ENCODE measurements at places on chromosomes 4 and X.

DNA sequence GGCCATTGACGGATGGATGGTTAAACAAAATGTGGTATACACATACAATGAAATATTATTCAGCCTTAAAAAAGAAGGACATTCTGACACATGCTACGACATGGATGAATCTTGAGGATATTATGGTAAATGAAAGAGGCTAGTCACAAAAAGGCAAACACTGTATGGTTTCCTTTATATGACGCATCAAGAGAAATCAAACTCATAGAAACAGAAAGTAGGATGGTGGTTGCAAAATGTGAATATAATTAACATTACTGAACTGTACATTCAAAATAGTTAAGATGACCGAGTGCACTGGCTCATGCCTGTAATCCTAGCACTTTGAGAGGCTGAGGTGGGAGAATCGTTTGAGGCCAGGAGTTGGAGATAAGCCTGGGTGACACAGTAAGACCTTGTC is 9.5 kb upstream of the CASK start:
- no peak for DNase-seq

DNA sequence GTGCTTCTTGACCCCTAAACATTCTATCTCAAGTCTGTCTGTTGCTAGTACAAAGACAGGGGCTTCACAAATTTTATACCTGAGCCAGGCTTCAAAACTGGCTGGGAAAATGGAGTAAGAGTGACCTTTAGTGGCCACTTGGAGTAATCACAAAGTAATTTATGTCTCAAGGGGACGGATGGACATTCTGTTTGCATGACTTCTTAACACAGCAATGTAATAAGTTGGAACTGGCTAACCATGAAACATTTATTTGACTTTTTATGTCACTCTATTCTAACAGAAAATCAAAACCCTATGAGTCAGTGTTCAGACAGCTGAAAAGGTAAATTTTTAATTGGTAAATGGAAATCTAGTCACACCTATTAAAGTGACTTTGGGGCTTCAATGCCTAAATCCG is 600.6 kb downstream of the ANKRD50 start:
- DNase-seq = no peak

- DNase-seq = no peak
These were observed 115.9 kb upstream of the PDLIM3 start for GRCh38 chr4:185651137-185651677.

DNA sequence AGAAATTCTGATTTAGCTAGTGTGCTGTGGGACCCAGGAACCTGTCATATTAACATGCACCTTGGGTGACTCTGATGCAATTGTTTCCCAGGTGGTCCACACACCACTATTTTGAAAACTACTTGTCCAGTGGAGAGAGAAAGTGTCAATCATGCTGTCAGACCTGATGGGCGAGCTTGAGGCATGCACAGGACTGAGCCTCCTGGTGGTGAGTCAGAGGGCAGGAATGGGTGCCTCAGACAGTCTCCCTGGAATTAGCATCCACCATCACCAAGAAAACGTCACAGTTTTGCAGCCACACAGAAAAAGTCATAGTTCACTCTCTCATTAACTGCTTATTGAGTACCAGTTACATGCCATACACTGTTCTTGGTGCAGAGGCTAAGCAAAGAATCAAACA is 181.8 kb upstream of the MAOA start:
- DNase-seq = no peak

DNA sequence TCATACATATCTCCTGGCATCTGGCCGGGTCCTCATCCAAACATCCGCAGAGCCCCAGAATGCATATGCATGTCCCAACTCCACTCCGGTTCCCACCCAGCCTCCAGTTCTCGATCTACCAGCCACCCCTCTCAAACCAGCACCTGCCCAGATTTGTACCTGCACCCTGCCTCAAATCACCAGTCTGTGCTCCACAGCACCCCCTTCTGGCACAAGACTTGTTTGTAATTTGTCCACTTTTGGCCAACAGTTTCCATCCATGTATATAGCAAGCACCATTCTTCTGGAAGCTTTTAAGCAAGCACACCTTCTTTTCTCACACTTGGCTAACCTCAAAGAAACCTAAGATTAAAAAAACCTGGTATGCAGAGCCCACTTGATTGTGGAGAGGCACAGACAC is 644.1 kb downstream of the MID1IP1 start:
- no peak for DNase-seq

GRCh38 chrX:132217203-132218073 is 1.8 kb downstream of the RAP2C start:
- peak; percentile 48 for DNase-seq

DNA sequence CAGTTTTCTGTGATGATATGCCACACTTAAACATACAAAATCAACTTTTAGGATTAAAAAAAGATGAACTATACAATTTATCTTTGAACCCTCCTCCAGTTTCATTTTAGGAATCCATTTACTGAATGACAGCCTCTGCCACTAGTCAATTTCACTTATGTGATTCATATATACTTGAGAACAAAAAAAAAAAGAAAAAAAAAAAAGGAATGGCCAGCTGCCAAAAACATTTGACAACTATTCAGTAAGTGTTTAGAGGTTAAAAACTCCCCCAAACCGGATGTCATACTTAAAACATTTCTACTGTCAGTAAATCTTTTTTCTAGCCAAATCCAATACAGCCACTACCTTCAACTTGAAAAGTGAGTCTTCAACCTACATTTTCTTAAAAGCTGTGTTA is 266.7 kb upstream of the MAGEB2 start:
- DNase-seq = no peak

GRCh38 chr4:99190336-99190735 is 28.7 kb downstream of the ADH6 start:
- no peak for DNase-seq

DNA sequence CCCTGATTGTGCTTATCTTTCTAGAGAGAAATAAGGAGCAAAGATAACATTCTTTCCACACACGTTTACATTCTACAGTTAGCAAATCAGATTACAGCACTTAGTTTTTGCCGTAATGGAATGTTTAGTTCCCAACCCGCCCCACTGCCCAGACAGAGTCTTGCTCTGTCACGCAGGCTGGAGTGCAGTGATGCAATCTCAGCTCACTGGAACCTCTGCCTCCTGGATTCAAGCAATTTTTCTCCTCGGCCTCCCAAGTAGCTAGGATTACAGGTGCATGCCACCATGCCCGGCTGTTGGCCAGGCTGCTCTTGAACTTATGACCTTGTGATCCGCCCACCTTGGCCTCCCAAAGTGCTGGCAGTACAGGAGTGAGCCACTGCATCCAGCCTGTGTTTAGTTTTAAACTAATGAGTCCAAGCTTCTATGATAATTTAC is 8.4 kb upstream of the PRPS1 start:
- no peak for DNase-seq

DNA sequence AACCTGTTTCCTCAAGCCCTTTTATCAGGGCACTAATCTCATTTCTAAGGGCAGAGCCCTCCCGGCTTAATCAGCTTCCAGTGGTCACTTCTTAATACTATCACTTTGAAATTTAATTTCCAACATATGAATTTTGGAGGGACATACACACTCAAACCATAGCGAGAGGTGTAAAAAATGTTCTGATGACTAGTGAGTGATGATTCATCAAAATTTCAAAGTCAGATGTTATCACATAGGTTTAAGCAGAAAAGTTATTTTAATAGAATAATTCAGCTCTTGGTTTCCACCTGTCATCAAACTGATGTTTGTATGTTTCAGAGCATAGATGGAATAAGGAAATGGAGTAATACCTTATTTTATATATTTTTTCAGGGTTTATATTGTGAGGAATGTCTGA is 161.9 kb downstream of the TLL1 start:
- no peak for DNase-seq
